ENCODE measurements at places on chromosomes 7 and 10. TPM values are rescaled to one million over a fixed set of nuclear protein-coding genes. Genes with fewer than 3 reads are reported as not detected.

DNA sequence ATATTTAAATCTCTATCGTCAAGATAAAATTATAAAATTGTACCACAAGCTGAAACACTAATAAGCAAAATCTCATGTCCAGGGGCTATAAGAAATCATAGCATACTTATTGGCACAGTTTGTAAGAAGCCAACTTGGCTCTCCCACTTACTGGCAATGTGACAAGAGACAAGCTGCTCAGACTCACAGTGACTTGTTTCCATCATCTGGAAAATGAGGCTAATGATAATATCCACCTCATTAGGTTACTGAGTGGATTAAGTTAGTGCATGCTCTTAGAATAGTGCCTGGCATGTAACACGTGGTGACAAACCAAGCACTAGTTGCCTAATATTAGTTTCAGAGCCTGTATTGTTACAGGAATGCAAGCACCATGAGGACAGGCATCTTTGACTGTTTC is 234.4 kb downstream of the GLI3 start:
- DNase-seq = no peak

- no peak for DNase-seq
Observed at GRCh38 chr10:113000876-113001598, 51.0 kb downstream of the TCF7L2 start.

DNA sequence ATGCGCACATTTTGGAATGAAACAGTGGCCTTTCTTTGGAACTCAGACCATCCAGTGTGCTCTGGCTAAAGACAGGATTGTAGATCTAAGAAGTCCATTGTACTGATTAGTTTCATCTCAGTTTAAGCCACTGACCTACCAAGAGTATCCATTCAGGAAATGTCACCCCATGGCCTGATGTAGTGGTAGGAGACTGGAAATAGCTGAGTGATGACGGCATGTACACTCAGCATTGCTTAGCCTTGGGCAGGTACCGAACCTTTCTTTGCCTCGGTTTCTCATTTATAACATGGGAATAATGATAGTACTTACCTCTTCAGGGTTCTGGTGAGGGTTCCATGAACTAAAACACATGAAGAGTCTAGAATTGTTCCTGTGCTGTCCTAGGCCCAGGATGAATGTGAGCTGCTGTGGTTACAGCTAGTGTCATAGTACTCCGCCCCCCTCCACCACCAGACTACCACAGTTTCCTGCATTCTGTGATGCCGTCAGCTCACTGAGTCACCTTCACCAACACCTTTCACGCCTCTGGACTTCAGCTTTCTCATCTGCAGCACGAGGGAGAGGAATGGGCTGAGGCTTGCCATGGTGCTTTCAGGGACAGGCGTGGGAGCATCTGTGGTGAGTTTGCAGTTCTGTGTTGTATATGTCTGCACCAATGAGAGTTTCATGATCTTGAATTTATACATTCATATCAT is 484.0 kb upstream of the GALNT17 start:
- DNase-seq = peak; percentile 87

ANXA8L1 gene
- not detected for total RNA-seq

CCNJ gene
- total RNA-seq = 4.3 TPM

DNA sequence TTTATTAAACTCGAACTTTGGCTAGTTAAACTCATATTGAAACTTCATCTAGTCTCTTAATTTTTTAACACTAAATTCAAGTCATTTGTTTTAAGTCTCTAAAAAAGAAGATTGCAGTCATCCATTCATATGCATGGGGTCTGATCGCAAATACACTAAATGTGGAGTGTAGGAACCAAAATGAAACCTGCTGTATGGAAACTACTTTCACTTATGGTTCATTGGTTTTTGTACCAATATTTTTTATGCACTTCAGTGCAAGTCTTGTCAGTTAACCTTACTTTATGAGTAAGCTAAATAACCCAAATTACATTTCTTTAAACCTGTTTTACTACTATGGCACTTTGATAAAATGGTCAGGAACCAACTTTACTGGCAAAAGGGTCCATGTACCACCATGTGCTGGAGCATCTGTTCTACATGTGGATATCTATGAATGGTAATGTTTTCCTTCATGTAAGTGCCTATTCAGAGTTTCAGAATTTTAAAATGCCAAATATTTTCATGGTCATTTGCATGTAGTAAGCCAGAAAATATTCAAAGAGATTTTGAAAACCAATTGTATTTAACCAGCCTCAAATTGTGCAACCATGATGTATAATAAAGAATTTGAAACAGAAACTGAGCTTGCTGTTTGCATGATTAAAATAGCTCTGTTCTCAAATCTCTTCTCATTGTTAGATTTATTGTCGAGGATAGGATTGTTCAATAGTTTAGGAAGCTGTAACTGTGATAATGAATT is 7.6 kb upstream of the SUPV3L1 start:
- DNase-seq = no peak

DNA sequence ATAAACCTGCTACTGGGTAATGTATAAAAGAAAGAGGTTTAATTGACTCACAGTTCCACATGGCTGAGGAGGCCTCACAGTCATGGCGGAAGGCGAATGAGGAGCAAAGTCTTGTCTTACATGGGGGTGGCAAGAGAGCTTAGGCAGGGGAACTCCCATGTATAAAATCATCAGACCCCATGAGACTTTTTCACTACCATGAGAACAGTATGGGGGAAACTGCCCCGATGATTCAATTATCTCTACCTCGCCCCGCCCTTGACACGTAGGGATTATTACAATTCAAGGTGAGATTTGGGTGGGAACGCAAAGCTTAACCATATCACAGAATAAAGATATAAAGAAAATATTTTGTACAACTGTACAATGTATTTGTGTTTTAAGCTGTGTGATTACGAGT is 39.4 kb upstream of the PLCE1 start:
- DNase-seq = no peak

TUBAL3 gene
- total RNA-seq = not detected
